ENCODE measurements at places on chromosomes 16 and 17. TPM values are rescaled to one million over a fixed set of nuclear protein-coding genes. Genes with fewer than 3 reads are reported as not detected.
A peak's percentile ranks its signal among the peaks of the same experiment; 100 is the strongest.

- DNase-seq: no peak
Measured at GRCh38 chr17:67353929-67354574, 12.3 kb downstream of the PSMD12 start.

GRCh38 chr17:55344514-55344997 is 77.1 kb downstream of the MMD start:
- no peak for DNase-seq

DNA sequence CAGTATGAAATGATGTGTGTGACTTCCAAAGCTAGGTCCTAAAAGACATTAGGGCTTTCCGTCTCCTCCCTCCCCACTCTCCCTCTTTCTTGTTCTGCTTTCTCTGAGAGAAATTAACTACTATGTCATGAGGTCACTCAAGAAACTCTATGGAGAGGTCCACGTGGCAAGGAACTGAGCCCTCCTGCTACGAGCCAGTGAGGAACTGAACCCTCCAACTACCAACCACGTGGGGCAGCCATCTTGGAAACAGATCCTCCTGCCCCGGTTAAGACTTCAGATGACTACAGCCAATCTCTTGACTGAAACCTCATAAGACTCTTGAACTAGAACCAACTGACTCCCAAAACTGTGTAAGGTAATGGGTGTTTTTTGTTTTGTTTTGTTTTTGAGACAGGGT is 4.2 kb upstream of the ALOX15 start:
- no peak for DNase-seq

DNA sequence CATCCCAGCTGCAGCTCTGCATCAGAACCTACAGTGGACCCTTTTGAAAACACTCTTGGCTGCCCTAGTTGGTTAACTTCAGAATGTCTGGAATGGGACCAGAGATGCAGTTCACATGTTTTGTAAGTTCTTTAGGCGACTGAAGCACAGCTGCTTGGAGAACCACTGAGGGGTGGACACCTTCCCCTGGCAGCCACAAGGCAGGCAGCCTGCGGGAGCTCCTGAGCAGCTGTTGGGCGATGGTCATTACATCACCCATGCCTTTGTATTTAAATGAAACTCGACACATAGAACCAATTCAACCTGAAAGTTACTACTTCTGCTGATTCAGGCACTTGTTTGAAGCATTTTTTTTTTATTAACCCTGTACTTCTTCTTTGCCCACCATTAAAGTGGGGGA is 151.5 kb downstream of the LGALS9B start:
- DNase-seq: no peak

DNA sequence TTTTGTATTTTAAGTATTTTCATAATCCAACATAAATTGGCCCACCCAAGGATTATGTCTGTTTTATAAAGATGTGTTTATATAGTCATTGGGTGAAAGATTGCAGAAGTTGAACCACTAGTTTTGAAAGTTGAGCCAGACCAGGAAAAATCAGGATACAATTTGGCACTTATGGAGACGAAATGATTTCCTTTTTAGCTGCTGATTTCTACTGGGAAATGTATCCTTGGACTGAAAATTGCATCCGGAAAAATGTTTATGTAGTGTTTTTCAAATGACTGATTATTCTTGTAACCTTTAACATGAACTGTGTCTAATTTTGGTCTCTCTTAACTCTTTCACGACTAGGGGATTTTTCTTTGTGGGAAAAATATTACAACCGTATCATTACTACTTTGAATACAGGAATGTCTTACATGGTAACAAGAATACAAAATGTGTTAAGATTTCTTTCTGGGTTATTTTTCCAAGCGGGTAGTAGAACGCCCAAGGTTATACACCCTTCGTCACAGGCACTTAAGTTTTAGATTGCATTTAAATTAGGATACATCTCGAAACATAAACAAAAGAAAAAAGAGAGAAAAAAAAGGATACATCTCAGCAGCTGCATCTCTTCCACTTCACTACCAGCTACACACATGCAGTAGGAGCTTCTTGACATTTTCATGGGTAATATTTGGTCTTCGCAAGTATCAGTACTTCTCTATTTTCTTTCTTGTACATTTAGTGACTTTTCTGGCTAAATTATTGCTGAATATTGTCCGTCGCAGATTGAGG is 273.0 kb upstream of the TBX2 start:
- DNase-seq: no peak

GRCh38 chr16:14438256-14438655 is 191.8 kb downstream of the PARN start:
- no peak for DNase-seq

GRCh38 chr17:75922173-75922961 is 17.7 kb upstream of the MRPL38 start:
- DNase-seq: no peak

DNA sequence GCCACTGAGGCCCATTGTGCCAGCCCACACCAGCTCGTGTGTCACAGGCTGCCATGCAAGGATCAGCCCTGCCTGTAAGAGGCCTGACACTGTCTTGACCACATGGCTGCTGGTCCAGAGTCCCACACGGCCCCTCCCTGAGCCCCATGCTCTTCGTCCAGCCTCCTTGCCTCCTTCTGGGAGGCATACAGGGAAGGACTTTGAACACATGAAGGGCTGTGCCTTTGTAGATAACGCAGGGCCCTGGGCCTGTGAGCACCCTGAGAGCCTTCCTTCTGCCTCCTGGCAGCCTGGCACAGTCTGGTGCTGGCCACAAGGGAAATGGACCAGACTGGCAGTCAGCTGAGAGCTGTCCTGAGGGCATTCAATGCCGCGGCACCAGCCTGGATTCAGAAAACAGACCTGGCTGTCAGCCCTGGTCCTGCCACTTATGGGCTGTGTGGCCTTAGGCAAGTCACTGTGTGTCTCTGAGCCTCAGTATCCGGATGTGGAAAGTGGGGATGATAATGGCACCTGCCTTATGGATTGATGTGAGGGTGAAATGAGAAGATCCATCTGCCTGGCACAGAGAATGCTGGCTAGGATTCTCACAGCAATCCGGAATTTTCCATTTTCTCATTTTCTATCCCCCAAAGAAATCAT is 19.2 kb upstream of the SPNS2 start:
- DNase-seq: peak; percentile 64

DNA sequence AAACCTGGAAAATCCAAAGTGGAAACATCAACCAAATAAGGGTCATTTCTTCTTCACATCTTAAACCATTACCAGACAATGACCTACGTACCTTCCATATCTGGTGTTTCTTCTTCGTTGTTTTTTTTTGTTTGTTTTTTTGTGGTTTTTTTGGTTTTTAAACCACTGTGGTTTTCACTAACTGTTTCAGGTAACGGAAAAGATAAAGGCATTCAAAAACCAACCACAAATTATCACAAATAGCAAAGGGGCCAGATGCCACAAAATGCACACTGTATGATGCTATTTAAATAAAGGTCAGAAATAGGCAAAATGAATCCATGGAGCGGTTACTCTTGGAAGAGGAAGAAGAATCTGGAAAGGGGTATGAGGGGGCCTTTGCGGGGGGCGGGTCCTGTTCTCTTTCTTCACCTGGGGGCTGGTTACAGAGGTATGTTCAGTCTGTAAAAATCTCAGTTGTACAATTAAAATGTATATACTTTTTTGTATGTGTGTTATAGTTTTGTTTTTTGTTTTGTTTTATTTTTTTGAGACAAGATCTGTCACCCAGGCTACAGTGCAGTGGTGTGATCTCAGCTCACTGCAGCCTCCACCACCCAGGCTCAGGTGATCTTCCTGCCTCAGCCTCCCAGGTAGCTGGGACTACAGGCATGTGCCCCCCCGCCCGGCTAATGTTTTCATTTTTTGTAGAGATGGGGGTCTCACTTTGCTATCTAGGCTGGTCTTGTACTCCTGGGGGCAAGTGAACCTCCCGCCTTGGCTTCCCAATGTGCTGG is 29.6 kb downstream of the LITAF start:
- DNase-seq: no peak

DNA sequence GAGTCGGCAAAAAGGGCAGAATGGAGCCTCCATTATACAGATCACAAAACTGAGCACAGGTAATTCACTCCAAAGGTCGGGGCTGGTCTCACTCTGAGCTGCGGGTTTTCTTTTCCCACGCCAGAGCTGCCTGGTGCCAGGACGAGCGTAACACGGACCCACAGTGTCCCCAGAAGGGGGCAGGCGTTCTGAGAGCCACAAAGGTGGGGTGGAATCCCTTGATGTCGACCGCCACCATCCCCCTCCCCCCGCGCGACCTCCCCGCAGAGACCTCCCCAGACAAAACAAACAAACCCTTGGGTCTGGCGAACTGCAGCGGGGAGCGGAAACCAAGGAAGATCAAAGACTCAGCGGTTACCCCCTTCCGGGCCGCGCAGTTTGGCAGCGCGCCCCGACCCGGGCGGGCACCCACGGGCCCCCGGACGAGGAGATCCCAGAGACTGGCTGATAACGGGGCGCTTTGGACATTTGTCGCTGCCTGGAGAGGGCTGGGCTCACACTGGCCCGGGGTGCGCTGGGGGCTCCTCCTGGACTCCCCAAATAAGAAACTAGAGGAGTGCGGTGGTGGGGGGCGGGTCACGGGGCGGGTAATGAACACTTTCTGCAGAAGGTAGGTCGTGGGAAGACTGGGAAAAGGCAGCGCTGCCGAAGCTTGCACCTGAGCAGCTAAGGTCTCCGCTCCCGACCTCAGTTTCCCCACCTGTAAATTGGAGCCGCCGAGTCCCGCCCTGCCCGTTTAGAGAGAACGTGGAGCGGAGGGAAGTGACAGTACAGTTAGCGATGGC is 664 bp upstream of the NKD1 start:
- peak; percentile 47 for DNase-seq

DNA sequence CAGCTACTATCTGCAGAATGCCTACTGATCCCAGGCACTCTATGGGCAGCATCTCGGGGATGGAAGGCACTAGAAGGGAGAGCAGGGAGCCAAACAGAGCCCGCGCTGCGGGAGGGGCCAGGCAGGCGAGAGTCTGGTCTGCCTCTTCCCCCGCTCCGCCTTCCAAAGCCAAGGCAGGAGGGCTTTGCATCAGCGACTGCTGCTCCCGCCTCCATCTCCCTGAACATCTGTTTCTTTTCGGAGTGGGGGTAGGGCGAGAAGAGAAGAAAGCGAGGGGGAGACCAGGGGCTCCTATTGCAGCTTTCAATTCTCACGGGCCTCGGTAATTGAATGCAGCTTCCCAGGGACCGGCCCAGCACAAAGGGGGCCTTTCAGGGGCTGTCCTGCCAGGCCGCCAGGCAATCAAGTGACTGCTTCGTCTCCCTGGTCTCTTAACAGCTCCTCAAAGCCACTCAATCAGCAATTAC is 31.4 kb upstream of the CDC42EP4 start:
- peak; percentile 40 for DNase-seq

DNA sequence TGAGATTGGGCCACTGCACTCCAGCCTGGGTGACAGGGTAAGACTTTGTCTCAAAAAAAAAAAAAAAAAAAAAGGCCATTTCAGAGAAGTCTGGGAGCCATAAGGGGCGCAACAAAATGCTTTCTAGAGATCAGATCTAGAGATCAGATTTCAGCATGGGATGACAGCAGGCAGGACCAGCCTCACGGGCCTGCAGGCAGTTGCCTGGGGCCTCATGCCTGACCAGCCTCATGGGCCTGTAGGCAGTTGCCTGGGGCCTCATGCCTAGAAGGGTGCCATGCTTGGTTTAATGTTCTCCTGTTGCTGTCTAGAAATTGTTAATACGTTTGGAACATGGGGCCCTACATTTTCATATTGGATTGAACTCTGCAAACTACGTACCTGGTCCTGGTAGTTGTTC is 59.4 kb downstream of the MARF1 start:
- no peak for DNase-seq

GRCh38 chr17:50686494-50687199 is 21.1 kb downstream of the ANKRD40 start:
- peak; percentile 75 for DNase-seq

DNA sequence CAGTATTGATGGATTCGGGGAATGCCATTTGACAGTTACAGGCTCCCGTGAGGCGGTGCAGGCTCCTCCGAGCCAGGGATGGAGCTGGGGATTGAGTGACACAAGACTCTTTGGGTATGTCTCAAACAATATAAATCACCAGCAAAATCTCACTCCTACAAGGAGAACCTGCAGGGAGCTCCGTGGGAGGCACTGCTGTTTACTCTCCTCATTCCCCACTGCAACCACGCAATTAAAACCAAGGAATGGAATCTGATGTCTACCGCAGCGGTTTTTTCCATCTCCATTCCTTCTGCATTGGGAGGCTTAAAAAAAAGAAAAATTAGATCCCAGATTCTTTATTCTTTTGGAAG is 157.9 kb downstream of the WWOX start:
- no peak for DNase-seq

- DNase-seq: no peak
Measured at GRCh38 chr17:2705263-2705662, 6.3 kb downstream of the CLUH start.

- peak; percentile 67 for DNase-seq
Measured at GRCh38 chr17:7755095-7755890, 37.7 kb downstream of the DNAH2 start.

GRCh38 chr16:89489040-89489897 is 1.1 kb downstream of the ANKRD11 start:
- DNase-seq: peak; percentile 92

DNA sequence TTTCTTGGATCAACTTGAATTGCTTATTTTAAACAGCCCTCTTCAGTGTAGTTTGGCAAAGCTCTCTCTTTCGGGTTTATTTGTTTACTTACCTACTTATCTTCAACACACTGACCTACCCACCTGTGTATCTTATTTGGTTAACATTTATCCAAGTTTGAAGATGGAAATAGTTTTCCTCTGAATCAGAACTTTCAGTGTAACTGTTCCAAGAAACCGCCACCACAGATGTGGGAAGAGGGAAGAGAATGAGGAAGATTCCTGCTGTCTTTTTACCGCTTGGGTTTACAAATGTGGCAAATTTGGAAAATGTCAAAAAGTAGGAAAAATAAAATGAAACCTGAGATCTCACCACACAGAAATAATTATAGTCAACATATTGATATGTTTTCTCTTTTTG is 115.8 kb downstream of the MSI2 start:
- DNase-seq: no peak

NPIPB8 gene
- 5.7 TPM for total RNA-seq

TEX19 gene
- total RNA-seq: not detected

SMURF2 gene
- 20.0 TPM for total RNA-seq

TTC19 gene
- 50.7 TPM for total RNA-seq

PRCD gene
- total RNA-seq: 2.3 TPM

SLC5A11 gene
- total RNA-seq: 2.8 TPM

TNS4 gene
- 2.5 TPM for total RNA-seq

TBX4 gene
- total RNA-seq: not detected

CDT1 gene
- total RNA-seq: 6.8 TPM

ELP5 gene
- total RNA-seq: 55.4 TPM

ZNF48 gene
- total RNA-seq: 5.6 TPM

FAM171A2 gene
- total RNA-seq: 0.67 TPM

MMP15 gene
- total RNA-seq: 113 TPM

TEX14 gene
- total RNA-seq: 0.06 TPM

LGALS9B gene
- total RNA-seq: 46.2 TPM

SMPD3 gene
- 71.5 TPM for total RNA-seq

ZNF263 gene
- total RNA-seq: 24.3 TPM

All from left colon (tissue), 2 donors.